ENCODE measurements at places on chromosomes 4 and X. TPM values are rescaled to one million over a fixed set of nuclear protein-coding genes. Genes with fewer than 3 reads are reported as not detected.

GRCh38 chrX:30572678-30573077 is 4.9 kb downstream of the TASL start:
- DNase-seq: no peak

Gene TCEAL5
- 0.28 TPM for total RNA-seq

- no peak for DNase-seq
These were observed 233.1 kb upstream of the SPRY1 start for GRCh38 chr4:123163501-123163900.

DNA sequence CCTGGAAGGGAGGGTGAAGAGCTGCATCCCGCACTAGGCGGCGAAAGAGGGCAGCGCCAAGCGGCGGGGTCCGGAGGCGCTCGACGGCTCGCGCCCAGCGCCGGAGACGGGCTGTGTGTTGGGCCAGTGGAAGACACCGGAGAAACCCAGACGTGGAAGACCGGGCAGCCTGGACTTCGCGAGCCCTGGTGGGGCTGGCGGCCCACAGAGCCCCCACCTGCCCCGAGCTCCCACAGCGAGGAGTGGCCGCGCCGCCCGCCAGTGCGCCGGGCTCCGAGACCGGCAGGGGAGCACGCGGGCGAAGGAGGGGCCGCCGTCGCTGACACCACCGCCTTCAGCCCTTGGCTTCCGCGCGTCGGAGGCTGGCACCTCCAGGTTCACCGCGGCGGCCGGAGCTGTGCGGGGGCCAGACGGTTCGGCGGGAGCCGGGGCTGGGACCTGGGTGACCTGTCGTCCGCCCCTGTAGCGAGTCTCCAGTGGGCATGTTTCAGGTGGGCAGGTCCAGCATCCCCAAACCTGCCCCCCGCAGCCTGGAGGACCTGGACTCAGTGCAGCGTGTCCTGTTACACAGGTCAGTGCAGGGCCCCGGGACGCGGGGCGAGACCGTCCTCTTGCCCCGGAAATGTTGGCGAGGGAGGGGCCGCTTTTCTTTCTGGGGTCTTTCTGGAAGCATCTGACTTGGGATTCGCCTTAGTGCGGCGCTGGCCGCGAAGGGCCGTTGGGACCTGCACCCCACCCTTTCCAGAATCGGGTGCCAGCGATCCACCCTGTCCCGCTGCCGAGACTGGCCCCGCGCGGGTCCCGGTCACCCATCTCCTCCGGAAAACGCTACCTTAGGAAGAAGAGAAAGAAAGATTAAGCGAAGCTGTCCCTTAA is 9.6 kb upstream of the INTU start:
- DNase-seq: peak; percentile 74

DNA sequence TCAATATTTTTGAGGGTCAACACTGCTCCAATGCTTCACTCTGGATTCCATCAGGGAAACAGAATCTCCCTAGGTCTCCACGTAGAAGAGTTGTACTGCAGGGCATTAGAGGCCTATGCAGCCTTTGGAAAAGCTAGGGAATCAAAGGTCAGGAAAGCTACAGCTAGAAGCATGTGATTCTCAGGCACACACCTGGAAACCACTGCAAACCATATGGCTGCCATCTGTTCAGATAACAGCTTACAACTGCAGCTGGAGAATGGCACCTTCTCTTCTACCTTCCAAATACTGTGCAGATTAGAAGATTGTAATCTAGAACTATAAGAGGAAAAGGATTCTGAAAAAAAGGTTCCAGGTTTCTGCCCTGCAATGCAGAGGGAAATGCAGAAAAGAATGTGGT is 60.6 kb downstream of the BTC start:
- DNase-seq: no peak

DNA sequence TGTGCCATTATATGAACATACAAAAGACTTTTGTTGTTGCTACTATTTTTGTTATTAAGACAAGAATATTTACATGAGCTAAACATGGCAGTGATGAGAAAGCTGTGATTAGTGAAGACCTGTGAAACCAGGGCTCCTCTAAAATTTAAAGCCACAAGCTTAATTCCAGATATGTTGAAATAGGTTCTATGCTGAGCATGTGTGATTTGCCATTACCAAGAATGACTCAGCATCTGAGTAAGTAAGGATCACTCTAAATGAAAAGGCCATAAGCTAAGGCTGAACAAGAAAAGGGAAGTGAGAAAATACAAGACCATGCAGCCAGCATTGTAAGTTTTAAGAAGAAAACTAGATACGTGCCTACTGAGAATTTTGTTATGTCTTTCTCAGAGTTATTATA is 75.9 kb upstream of the CAMK2D start:
- no peak for DNase-seq

DNA sequence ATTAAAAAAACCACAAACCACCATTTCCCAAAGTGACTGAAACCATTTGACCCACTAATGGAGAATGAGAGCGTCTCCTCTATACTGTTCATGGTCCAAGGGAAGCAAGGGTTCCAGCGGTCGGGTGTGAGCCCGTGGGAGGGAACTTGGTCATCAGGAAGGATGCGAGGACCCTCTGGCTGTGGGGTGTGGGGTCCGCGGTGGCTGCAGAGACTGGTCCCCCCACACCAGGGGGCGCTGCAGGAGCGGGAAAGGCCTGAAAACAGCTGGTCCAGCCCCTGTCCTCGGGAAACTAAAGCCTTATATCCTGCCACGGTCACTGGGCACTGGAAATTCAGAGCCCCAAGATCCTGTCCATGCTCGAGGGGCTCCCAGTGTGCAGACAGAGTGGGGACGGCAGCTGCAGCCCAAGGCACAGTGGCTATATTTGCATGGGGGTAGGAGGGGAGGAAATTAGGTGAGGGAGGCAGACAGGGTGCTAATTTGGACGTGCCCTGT is 4.3 kb downstream of the BLOC1S4 start:
- DNase-seq: peak; percentile 92

GRCh38 chrX:44291468-44292092 is 51.9 kb downstream of the EFHC2 start:
- DNase-seq: no peak

Gene HSPA4L
- total RNA-seq: 13.5 TPM

DNA sequence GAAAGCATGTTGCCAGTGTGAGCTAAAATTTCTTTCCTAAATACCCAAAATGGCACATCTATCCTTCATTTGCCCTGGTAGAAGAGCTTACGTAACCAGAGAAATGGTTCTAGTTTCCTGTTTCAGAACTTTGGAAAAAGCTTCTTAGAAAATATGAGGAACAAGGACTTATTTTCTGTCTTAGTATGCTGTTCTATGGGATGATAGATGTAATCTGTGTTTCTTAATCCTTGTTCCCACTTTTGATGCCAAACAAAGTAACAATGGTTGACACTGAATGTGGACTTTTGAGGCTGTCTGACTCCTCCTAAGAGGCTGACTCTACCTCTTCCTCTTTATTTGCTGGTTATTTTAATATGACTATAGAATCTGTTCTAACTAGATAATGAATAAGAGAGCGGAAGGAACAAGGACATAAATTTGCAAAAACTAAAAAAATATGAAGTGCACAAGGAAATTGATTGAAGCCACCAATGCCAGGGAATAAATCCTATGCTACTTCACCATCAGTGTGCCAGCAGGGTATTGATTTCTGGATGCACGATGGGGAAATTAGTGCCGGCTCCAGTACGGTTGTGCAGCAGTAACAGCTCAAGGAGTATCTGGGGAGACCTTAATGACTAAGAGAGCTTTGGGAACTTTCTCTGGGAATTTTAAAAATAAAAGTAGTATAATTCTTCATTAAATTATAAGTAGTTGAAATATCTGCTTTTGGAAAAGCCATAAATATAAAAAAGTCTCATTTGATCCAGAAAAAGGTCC is 39.4 kb upstream of the TET2 start:
- DNase-seq: no peak

DNA sequence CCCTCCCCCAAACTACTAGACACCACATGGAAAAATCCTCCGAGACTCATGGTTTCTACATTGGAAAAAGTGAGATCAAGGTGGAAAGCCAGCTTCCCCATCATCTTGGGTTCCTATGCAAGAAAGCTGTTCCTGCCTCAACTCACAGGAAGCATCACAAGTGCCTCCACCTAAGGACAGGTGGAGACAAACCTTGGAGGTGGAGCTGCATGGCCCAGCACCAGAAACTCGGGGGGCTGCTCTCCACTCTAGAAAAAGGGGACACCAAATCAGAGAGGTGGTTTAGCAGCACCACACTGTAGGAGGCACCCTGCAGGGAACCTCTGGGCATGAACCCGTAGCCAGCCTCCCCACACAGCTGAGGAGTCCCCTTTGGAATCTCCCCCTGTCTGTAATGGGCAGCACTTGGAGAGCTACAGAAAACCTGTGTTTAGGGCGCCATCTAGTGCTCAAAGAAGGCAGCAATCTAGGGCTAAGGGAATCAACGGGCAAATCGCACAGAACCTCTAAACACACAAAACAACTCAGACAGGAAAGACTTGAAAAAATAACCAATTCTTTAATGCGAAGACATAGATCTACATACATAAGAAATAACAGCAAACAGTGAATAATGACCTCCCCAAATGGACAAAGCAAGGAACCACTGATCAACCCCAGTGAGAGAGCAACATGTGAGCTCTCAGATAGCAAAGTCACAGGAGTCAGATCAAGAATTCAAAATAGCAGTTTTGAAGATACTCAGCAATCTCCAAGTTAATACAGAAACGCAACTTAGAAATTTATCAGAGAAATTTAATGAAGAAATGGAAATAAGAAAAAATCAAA is 37.0 kb upstream of the ZBTB33 start:
- peak; percentile 65 for DNase-seq

GRCh38 chr4:112031712-112032328 is 113.4 kb upstream of the FAM241A start:
- peak; percentile 75 for DNase-seq

Gene TEX11
- 0.28 TPM for total RNA-seq

- DNase-seq: no peak
These were observed 268.1 kb downstream of the ANK2 start for GRCh38 chr4:113317523-113317922.

Data from kidney (tissue), 22 donors.